ENCODE measurements at places on chromosomes 7 and 10.

DNA sequence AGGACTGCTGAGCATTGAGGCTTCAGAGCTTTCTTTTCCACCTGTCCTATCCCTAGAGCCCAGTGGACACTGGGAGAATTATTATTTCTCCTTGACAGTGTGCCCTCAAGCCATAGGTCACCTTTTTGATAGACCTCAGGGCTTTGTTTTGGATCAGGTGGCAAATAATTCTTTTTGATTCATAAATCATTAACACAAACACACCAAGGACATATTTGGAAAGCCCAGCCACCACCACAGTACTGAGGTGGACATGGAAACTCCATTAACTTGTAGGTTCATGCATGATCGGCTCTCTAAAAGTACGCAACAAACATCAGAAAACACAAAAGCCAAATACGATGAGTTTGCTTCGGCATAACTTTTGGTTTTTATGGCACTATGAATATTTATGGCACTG lies 17.8 kb upstream of the PLEKHS1 start:
- DNase-seq: no peak

GRCh38 chr10:4725917-4726606 lies 99.9 kb upstream of the AKR1E2 start:
- DNase-seq: no peak

DNA sequence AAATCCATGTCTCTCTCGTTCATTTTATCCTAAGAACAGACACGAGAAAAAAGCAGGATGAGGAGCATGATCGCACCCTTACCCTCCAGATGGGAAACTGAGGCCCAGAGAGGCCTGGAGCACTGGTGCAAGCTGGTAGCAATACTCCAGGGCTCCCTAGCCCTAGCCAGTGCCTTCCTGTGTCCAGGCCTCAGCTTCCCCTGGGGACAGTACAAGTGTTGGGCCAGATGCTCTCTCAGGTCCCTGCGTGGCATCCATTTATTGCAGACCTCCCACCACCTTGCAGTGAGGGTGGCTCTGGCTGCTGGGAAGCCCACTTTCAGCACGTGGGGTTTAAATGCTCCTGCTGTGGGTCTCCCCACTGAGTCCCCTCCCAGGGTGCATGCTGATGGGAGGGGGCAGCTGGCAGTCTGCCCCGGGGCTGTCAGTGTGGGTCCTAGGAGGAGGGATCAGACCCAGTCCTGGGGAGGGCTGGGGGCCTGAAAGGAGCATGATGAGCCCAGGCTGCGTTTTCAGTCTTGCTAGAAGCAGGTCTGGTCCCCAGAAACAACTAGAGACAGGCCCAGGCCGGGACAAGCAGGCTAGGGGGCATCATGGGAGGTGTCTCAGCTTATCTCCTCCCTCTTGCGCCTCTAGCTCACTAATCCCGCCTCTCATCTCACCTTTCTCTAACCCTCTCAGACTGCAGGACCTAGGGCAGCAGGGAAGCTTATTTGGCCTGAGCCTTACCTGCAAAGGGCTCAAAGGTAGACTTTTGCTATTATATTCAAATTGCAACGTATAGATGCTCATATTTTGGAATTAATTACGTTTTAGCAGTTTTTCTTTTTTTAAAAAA lies 662 bp upstream of the PPIF start:
- no peak for DNase-seq

DNA sequence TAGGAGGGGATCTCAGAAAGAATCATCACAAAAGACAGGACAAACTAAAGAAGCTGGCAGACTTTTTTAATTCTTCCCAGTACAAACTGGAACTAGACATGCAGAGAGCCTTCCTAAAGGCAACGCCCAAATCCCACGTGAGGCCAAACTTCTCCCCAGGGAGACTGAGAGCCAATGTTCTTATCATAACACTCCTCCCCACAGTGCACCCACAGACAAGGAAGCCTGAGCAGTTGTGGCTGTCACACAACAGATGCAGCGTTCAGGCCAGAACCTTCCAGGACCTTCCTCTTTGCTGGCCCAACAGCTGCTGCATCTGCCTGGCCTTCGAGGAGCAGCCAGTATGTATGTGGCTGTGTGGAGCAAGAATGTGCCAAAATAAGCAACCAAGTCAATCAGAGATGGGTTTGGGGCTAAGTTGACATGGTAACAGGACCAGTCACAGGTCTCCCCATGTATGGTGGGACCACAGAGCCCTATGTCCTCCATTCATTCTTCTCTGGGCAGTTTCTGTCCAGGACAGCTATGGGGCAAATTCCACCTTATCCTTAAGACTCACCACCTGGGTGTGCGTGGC lies 34.9 kb downstream of the SRPK2 start:
- no peak for DNase-seq

DNA sequence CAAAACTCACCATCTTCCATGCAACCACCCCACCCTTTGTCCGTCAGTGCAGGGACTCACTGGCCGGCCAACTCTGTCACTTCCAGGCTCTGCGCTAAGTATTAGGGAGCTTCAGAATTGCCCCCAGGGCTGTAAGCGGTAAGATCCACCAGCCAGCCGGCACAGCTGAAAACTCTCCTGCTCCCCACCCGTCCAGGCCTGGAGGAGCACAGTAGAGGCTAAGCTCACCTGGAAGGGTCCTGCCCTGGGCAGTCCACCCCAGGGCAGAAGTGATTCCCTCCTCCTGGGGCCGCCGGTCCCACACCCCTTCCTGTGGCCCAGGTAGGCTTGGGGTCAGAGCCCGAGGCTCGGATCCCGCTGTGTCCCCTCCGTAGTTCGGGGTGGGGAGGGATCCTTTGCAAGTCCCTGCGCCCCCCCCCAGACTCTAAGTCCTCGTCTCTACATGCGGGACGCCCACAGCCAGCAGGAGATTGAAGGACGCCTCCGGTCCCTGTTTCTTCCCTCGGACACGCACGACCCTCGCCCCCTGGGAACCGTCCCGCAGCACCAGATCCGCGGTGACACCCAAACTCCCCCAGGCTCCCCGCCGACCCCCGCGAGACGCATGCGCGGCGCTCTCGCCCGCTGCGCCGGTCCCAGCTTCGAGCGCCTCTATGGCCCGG lies 138.9 kb downstream of the ARHGAP22 start:
- DNase-seq: no peak

All from stimulated activated CD4-positive, alpha-beta T cell treated with anti-CD3 and anti-CD28 coated beads, Interleukin-1b, Interleukin-23, amount 100 ng/mL, for 1 hour (primary cell).